Foreskin keratinocyte (primary cell): ENCODE measurements at places on chromosomes 1 and 21. TPM values are rescaled to one million over a fixed set of nuclear protein-coding genes. Genes with fewer than 3 reads are reported as not detected.
A peak's percentile ranks its signal among the peaks of the same experiment; 100 is the strongest.

DNA sequence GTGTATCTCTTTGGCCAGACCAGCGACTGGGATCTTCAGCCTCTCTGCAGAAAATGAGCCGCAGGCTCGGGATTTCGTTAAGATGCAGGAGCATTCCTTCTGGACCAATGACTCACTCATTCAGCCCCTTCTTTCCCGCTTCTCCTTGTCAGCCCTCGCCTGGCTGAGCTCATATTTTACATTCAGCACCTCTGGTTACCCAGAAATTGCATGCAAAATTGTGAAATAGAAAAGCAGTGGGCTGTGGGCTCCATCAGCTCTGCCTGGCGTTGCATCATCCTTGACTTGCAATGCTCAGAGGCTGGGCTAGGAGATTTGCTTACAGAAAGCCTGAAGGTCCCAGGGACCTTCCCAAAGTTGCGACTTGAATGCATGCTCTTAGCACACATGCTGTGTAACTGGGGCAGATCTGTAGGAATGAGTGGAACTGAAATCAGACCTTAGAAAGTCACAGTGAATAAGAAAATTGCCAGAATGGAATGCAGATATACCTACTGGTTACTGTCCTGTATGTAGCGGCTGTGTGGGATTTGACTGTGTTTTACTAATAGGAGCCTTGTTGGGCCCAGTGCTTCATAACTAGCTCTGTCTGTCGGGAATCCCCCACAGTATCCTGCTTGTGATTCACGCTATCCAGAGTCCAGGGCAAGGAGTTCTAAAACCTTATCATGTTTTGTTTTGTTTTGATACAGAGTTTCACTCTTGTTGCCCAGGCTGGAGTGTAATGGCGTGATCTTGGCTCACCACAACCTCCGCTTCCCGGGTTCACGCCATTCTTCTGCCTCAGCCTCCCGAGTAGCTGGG lies 444.8 kb downstream of the KIF26B start:
- no peak for DNase-seq

GRCh38 chr1:163781146-163781545 lies 459.4 kb downstream of the NUF2 start:
- DNase-seq = no peak

GRCh38 chr21:38599381-38599975 lies 101.2 kb upstream of the ERG start:
- no peak for DNase-seq

DNA sequence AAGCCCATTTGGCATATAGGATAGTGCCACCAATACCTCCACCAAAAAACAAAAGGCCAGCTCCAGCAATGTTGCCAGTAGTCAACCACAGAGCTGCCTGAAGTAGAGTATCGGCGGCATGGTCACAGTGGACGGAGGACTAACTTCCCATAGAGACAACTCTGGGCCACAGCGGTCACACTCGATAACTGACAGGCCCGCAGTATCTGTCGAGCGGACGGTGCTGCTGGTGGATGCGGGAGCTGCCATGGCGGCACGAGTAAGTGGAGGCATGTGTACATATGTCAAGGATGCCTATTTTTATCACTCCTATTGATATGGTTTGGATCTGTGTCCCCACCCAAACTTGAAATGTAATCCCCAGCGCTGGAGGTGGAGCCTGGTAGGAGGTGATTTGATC lies 4.1 kb downstream of the KRTAP12-1 start:
- DNase-seq = no peak

DNA sequence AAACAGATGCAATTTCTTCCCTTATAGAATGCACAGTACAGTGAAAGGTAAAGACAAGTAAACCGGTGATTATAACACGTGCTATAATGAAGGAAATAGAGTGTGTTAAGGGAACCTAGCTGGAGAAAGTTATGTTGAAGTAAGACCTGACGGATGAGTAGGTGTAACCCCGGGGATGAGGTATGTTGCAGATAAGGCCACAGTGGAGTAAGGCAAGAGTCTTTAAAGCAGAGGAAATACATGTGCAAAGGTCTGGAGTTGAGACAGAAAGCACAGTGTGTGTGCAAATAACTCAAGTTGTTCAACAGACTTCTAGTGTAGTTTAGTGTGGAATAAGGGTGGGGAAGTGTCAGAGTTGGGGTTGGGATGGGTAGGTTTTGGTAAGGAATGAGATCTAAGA lies 2.9 kb downstream of the DBT start:
- DNase-seq = no peak

DNA sequence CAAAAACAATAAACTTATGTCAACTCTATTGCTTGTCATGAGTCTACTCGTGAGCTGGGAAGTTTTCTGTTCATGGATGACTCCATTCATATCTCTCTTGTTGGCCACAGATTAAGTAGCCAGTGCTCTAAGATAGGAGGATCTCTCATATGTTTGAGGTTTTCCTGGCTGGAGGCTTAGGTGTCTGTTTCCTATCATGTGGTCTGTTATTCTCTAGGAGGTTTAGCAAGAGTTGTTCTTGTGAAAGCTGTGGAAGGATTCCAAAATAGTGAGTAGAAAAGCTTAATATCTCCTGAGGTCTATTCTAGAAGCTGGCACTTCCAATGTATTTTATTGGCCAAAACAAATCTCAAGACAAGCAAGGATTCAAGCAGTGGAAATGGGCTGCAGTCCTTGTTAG lies 5.8 kb upstream of the KRTAP20-2 start:
- DNase-seq = no peak

GRCh38 chr1:118190561-118190960 lies 5.5 kb upstream of the SPAG17 start:
- DNase-seq = no peak

GRCh38 chr1:72498371-72498770 lies 216.0 kb upstream of the NEGR1 start:
- DNase-seq = no peak

DNA sequence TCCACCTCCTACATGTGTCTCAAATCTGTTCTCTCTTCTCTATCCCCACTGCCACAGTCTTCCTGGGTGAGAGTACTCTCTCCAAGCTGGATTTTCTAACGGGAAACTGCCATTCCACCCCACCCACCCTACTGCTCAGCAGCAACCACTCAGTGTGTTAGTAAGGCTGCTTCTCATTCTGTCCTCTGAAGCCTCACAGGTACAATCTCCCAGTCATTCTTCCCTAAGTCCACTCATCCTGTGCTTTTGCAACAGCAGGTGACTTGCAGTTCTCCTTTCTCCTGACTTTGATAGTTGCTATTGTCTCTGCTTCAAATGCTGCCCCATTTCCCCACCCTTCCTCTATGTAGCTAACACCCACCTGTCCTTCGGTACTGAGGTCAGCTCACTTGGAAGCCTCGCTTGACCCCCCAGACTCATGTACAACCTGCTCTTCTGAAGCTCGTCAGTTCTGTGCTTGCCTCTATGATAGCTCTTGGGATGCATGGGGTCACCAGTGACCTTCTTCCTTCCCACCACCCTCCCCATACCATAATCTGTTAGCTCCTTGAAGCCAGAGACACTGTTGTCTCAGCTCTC lies 188.9 kb downstream of the RRAGC start:
- no peak for DNase-seq

DNA sequence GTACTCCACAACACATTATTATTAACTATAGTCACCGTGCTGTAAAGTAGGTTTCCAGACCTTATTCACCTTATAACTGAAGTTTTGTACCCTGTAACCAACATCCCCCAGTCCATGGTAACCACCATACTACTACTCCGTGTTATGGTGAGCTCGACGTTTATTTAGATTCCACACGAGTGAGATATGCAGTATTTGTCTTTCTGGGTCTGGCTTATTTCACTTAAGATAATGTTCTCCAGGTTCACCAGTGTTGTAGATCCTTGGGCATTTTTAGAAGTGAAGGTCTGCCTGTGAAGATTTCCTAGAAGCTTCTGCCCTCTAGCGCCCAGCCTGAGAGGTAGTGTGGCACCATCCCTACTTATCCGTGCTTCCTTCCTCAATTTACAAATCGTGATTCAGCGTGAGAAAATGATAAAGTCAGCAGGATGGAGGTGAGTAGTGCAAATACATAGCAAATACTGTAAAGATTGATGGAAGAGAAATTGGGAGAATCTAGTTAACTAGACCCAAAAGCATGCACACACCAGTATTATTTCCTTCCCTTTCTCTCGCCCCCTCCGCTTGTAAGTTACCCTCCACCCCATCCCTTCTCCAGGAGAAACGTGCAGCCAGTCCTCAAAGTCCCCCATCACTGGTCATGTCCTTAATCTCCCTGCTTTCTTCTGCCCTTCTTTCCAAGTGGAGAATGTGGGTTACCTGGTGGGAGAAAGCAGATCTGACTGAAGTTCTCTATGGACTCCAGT lies 36.0 kb upstream of the DISC1 start:
- DNase-seq = no peak

GRCh38 chr1:31398246-31398645 lies 14.8 kb upstream of the SERINC2 start:
- DNase-seq = no peak

DNA sequence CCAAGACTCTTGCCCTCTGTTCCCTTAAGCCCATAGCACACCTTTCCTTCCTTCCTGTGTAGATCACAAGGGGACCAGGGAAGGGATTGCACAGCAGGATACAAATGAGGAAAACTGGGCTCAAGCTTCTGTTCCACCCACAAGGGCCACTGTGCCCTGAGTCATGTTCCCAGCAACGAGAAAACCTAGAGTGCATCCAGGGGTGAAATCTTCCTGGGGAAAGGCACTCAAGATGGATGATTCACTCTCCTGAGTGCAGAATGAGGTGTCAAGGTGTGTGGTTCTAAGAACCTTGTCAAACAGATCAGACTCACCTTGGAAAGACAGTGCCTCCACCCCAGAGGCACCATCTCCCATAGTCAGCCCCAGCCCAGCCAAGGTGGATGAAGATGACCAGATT lies 40.7 kb upstream of the EYA3 start:
- DNase-seq = peak; percentile 94

- DNase-seq = peak; percentile 36
These were observed 132.9 kb upstream of the WNT4 start for GRCh38 chr1:22275626-22276395.

- DNase-seq = no peak
These were observed 24.1 kb downstream of the RHBG start for GRCh38 chr1:156393095-156393494.

LAX1 gene
- 0.07 TPM in 2 replicates for total RNA-seq

PTPRC gene
- not detected in 2 replicates for total RNA-seq

NAV1 gene
- total RNA-seq = 46.1 and 50.4 TPM in 2 replicates

TDRKH gene
- total RNA-seq = 9.4 and 12.4 TPM in 2 replicates

DMBX1 gene
- total RNA-seq = not detected in 2 replicates

CFHR1 gene
- total RNA-seq = not detected in 2 replicates

INKA2 gene
- total RNA-seq = 2.9 and 3.2 TPM in 2 replicates

MAGOH gene
- 47.4 and 68.3 TPM in 2 replicates for total RNA-seq

SLC22A15 gene
- 6.8 and 7.1 TPM in 2 replicates for total RNA-seq

PLA2G2F gene
- 0.04 and 0.07 TPM in 2 replicates for total RNA-seq
